Effector CD4-positive, alpha-beta T cell (primary cell): ENCODE measurements at places on chromosomes 16 and 17.

- no peak for DNase-seq
Measured at GRCh38 chr16:7419441-7419840, 86.8 kb downstream of the RBFOX1 start.

DNA sequence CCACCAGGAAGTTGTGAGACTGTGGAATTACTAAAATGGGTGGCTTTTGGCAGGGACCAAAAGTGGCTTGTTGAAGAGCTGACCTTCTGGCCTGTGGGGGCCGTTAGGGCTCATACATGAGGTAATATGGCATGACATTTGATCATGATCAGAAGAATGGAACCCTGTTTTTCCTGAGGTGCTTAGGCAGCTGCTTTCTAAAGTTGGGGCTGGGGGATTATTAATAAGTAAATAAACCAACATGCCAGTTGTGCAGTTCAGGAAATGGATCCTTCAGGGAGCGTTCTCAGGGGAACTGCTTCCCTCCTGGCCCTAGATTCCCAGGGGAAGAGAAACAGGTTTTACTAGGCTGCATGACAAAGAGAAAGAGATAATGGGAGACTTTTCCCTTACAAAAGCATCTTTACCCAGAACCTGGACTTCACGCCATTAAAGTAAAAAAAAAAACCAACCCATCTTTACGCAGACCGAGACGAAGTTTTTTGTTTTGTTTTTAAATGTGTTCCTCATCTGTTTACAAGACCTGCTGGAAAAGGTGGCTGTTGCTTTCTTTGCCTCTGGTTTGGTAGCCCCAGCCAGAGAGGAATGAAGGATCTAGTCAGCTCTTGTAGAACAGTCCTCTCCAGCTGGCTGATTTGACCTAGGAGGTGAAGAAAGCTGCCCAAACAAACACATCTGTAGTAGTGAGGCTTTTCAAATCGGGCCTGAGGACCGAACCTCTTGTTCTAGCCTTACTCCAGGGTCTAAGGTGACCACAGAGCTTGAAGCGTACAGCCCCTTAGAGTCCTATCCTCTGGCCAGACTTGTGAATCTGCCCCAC is 22.7 kb downstream of the YPEL2 start:
- DNase-seq = no peak

GRCh38 chr16:78748220-78748929 is 648.9 kb downstream of the WWOX start:
- DNase-seq = no peak

GRCh38 chr16:81873206-81873605 is 94.1 kb downstream of the PLCG2 start:
- no peak for DNase-seq

- DNase-seq = no peak
Measured at GRCh38 chr16:7397901-7398300, 65.3 kb downstream of the RBFOX1 start.

DNA sequence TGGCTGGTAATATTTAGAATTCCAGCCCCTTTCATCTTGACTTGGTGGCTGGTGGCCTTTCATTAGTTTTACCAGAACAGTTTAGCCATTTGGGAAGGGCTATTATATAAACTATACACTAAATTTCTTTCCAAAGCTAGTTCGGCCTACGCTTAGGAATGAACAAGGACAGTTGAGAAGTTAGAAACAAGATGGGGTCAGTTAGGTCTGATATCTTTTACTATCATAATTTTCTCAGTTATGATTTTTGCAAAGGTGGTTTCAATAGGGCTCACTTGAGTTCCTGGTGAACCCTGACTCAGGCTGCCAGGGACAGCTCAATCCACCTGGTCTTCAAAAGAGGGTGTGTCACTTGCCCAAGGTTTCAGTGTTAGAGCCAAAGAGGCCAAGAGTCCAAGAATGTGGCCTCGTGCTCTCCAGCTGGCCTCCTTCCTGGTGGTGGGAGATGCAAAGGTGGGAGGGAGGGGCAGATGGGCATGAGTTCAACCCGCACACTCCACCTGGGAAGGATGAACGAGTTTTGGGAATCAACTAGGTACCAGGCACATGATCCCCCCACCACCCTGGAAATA is 4.0 kb upstream of the PHOSPHO1 start:
- DNase-seq = no peak

DNA sequence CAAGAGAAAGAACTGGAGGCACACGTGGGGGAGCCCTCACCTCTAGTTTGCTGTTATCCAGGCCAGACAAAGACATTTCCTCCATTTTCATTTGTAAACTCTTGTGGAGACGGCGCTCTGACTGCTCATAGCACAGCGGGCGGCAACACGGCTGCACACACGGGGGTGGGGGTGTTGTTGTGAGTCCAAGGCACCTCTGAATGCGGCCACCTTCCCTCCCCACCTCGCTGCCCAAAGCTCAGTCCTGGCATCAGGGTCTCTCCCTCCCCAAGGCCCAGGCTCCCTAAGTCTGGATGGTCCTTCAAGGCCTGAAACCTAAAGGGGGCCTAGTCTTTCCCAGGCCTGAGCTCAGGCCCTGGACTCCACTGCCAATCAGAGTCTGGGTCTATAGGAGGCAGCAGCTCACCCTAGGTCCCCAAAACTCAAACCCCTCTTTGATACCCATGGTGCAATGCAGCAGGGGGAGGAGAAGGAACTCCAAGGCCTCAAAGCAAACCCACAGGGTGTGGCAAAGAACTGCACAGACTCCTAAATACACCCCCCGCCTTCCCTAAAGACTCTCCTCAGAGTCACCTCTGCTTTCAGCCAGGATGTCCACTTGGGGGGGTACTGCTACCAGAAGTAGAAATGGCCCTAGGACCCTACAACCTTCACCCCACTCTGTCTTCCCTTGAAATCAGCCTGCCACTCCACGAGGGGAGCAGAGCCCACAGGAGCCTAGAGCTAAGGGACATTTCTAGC is 1.5 kb downstream of the ATXN7L3 start:
- DNase-seq = peak; percentile 19

DNA sequence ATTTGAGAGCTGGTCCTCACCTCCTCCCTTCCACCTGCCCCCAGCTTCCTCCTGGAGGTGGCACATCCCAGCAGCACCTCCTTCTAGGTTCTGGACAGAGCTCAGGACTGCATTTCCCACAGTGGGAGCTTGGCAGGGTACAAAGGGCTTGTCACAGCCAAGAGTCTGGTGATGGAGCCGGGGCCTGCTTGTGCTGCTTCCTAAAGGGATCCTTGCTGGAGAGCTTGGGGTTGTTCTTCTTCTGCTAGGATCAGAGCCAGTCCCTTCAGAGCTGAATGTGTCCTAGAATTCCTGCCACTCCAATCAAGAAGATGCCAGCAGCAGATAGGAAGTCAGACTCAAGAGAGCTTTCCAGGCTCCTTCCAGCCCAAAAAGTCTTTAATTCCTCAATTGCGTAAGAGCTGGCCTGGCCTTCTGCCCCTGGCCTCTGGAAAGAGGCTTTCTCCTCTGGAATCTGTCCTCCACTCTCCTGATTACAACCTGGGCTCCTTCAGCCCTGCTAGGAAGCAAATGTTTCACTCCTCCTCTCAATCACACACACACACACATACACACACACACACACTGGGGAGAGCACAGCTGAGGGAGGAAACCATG is 4.4 kb downstream of the CD300E start:
- DNase-seq = no peak

DNA sequence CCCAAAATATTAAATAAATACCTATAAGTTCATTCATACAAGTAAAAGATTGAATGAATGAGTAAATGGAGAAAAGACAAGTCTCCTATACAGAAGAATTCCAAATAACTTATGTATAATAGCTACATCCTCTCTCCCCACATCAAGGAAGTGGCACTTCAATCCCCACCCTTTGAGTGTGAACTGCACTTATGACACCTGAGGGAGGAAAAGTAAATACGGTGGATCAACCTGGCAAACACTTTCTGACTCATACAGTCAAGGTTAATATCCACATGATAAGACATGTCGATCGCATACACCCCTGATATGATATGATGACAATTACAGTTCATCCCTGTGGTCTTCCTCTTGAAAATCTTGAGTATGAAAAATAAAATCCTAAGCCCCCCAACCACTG is 18.0 kb downstream of the SLFN12L start:
- DNase-seq = no peak

DNA sequence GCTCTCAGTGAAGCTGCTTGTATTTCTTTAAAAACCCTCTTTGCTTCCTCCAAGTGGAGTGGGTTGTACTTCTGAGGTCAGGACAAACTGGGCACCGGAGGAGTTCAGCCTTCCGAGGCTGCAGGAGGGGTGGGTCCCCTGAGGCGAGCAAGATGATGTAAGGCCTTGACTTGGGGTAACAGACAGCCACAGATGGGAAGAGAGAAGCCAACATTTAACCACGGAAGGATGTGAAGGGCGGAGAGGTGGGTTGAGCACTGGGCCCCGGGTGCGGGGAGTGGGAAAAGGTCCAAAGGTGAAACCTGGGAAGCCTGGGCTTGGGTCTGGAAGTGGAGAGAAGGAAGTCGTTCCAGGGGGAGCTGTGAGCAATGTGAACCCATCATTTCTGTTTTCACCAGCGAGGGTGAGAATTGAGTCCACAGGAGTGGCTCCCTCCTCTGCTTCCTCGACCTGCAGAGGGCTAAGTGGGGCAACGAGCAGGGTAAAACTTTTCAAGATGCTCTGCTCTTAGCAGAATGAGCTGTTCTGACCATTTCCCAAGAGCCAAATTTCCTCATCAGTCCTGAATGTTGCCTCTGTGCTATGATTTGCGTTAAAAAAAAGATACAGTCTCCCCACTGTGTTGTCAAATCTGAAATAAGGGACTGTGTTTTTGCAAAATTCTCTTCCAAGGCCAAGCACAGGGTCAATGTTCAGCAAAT is 137.7 kb upstream of the CRHR1 start:
- no peak for DNase-seq

- DNase-seq = no peak
Measured at GRCh38 chr16:68041783-68042182, 18.7 kb downstream of the DUS2 start.

DNA sequence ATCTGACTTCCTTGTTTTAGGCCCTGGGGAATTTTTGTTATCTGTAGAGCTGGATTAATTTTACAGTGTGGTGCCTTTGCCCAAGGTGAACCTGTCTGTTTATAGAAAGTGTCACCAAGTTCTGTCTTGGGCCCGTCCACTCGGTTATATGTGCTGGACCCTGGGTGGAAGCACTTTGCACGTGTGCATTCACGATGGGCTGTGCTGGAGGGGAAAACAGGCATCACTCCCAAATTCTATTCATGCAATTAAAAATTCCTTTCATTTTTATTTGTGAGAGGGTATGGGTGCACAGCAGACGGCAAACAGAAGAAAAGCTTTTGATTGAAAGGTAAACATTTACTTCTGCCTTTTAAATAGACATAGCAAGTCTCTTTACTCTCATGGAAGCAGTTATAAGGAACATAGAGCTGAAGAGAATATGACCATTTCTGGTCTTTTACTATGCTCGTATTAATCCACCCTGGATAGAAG is 101.2 kb downstream of the WWOX start:
- DNase-seq = no peak

- DNase-seq = no peak
Measured at GRCh38 chr17:75826561-75827307, 17.5 kb downstream of the UNC13D start.

GRCh38 chr17:4886830-4887229 is 12.5 kb upstream of the C17orf107 start:
- DNase-seq = no peak

GRCh38 chr17:42409523-42410318 is 13.3 kb downstream of the CAVIN1 start:
- DNase-seq = no peak
